ENCODE measurements at places on chromosomes 5 and 9.

- no peak for DNase-seq
These were observed 90.3 kb downstream of the ADAMTSL1 start for GRCh38 chr9:18564018-18564880.

DNA sequence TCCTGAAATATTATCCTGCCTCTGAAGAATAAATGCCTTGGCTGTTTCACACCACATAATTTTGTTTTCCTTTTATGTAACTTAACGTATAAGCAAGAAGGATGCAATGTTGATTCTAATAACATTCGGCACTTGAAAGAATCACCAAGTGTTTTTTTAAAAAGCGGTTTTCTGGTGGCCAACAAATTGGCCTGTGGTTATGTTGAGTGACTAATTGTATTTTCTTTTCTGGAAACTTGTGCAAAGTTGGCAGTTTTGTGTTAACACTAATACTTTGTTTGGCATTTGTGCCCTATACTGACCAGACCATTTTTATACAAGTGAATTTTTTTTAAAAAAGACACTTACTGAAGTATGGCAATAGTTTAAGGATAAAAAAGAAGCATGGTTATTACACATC is 452.7 kb downstream of the BNC2 start:
- no peak for DNase-seq

- no peak for DNase-seq
These were observed 329.8 kb downstream of the ZNF608 start for GRCh38 chr5:124416627-124417026.

- no peak for DNase-seq
These were observed 416.6 kb downstream of the ARHGEF28 start for GRCh38 chr5:74042559-74042958.

DNA sequence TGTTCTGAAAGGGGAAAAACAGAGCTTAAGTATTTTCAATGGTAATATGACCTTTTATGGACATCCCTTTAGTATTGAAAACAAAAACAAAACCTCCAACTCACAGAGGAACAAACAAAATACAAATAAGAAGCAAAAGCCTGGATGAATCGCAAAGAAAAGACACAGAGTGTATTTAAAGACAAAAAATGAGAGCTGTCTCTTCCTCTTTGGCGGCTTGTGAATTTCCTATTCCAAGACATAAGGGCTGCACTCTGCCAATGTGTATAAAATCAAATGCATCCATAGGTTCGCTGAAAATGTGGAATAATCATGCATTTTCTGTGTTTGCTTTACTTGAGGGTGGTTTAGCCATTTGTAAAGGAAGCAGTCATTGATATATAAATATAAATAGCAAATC is 739.3 kb upstream of the ZNF608 start:
- no peak for DNase-seq

GRCh38 chr9:113955076-113955752 is 79.1 kb downstream of the ZNF618 start:
- no peak for DNase-seq

DNA sequence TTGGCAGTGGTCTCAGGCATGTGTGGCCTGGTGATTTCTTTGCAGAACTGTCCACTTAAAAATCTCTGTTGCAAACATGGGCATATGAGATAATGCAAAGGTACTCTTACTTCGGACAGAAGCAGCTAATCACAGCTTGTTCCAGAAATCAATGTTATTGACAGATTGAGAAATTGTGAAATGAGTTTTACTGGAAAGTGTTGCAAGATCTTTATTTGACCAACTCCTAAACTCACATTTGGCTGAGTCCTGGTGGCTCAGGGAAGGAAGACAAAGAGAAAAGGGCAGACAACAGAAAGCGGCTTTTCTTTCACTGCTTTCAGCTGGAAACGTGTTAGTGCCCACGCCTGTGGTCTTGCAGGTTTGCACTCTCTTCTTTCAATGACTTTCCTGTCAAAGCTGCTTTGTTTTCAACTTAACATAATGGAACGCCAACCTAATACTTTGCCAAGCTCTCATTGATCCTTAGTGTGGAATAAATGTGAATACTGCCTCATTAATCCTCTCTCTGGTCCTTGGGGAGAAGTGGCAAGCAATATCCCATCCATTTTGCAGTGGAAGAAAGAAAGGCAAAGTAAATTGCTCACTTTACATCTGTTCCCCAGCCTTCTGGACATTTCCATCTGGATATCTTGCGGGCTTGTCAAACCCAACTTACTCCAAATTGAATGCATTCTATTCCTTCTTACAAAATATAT is 586.4 kb downstream of the LRRC70 start:
- no peak for DNase-seq

GRCh38 chr5:51345106-51345505 is 38.1 kb upstream of the ISL1 start:
- DNase-seq = no peak
